ENCODE measurements at places on chromosomes 3 and 15.

DNA sequence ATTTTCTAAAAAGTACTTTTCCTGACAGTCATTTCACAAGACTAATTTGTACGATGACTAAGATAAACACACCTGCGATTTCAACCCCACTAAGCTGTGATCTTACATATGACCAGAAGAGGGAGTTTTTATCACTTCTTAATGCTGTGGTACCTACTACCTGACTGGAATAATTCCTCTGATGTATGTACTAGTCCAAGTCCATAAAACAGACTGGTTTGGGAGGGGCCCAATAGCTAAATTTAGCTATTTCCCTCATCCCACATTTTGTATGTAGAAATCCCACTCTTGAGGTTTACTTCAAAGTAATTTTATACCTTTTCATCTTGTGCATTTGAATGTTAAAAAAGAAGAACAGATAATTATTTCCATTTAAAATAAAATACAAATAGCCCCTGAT lies 49.7 kb upstream of the SCAANT1 start:
- no peak for DNase-seq

DNA sequence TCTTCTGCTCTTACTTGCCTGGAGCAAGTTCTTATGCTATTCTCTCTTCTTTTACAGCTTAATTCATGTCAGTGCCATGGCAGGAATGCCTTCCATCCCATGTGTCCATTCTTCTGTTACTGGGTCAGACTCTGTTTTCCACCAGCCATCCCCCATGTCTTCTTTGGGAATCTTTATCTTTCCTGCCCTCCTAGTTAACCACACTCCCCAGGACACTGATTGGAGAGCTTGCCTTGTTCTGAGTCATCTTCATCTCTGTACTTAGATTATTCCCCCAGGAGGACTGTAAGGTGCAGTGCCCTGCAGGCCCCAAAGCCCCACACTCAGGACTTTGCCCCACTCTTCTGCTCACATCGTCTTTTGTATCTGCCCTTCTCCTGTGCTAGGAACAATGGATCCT lies 3.6 kb downstream of the ABHD17C start:
- no peak for DNase-seq

DNA sequence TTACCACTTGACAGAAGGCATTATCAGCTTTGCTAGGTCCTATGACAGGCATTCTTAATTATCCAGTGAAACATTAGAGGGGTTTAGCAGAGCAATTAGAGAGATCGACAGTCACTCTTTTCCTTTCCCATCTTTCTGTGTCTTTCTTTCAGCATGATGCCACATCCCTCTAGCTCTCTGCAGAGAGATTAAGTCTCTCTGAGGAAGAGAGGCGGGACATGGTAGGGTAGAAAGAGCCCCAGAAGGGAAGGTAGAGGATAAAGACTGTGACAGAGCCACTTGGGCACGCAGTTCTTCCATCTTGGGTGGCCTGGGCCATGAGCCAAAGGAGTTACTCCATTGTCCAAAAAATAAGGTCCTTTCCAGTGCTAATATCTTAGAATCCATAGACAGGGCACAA lies 55.8 kb downstream of the HHLA2 start:
- no peak for DNase-seq

DNA sequence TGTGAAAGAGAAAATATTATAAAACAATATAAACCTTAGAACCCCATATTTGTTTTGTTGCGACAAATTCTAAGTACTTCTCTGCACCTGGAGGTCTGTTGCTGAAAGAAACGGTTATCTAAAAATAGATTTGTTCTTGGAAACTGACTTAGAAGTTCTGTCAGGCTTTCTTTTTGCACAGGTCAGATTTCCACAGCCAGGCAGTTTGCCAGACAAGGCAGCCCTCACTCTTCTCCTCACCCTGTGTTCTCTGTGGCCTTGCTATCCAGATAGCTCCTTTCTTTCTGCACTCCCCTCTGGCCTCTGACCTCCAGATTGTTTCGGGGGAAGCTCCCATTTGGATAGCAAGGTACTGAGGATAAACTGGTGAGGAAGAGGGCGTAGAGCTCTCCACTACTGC lies 413.3 kb upstream of the ONECUT1 start:
- no peak for DNase-seq

- DNase-seq = no peak
Measured at GRCh38 chr3:136984837-136985236, 27.1 kb downstream of the IL20RB start.

- DNase-seq = no peak
Measured at GRCh38 chr3:50340448-50341329, at the start of gene RASSF1. Gene RASSF1 (minus strand): TSS chr3:50340836. CDS start chr3:50340805, 31 bp downstream.

GRCh38 chr3:20256144-20256543 lies 70.1 kb upstream of the SGO1 start:
- DNase-seq = no peak

DNA sequence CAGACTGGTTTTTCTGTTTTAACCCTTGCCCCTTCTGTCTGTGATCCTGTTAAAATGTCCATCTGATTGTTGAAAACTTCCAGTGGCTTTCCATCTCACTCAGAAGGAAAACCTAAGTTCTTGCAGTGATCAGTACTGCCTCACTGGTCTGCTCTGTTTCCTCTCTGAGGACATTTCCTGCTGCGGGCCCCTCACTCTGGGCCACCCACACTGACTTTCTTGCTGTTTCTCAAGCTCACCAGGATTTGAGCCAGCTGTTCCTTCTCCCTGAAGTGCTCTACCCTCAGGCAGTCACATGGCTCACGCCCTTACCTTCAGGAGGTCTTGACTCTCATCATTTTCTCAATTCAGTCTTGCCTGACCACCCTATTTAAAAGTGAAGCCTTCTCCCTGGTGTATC lies 1.8 kb downstream of the GRK7 start:
- no peak for DNase-seq

- DNase-seq = no peak
Measured at GRCh38 chr15:41985236-41986160, 13.1 kb upstream of the EHD4 start.

DNA sequence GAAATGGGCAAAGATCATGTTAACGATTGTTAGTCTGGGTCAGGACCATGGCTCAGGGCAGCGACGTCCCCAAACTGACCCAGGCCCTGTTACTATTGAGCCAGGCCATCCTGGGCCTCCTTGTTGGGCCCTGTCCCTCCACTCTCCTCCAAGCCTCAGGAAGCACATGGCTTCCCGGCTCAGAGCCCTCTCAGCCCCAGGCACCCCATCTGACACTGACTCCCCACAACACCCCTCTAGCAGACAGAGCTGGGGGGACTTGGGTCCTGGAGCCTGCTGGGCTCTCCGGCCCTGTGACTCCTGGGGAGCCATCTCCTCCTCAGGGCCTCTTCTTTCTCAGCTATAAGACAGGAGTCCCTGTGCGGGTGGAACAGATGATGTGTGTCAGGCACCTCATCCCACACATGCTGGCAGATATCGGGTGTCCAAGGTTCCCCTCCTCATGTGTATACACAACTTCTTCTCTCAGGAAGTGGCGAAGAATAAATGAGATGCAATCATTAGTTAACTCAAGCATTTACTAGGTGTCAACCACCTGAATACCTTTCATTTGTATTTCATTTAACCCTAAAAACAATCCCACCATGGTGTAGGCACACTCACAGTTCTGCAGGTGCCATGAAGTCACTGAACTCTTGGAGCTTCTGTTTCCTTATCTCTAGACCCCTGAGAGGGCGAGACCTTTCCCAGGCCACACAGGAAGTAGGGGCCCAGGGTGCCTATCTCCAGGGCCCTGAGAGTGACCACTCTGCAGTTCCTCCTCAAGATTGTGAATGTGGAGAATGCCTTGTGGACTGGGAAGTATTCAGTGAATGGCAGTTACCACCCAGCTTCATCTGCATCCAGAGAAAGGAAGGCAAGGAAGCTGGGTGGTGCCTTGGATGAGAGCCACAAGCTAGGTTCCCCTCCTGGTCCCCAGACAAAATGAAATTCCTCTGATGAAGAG lies 282.5 kb upstream of the TLE3 start:
- DNase-seq = no peak

- no peak for DNase-seq
Measured at GRCh38 chr3:65836047-65836446, 202.7 kb downstream of the MAGI1 start.

DNA sequence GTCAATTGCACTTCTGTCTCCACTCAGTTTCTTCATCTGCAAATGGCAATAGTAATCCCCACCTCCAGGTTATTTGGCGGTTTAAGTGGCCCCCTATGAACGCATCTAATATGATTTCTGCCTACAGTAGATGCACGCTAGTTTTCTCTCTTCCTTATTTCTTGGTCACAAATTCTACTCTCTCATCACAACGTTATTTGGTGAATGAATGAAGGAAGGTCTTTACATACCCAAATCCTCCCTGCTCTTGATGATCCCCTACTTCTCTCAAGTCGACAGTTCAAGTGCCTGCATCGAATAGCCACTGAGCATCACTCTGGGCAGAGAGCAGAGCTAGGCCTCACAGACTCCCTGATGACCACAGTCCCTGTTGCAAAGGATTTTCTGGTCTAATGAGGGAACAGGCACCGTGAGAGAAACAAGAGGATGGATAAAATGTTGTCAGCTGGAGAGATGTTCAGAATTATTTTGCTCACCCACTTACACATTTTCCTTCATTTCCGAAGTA lies 181.2 kb upstream of the SMAD3 start:
- DNase-seq = no peak

- DNase-seq = no peak
Measured at GRCh38 chr3:27561576-27561975, 77.4 kb upstream of the SLC4A7 start.
